ENCODE measurements at places on chromosomes 3 and 15.

- no peak for DNase-seq
Measured at GRCh38 chr15:38623744-38624143, 59.1 kb upstream of the RASGRP1 start.

GRCh38 chr15:29749365-29750086, 72.7 kb downstream of the TJP1 start:
- peak; percentile 27 for DNase-seq

DNA sequence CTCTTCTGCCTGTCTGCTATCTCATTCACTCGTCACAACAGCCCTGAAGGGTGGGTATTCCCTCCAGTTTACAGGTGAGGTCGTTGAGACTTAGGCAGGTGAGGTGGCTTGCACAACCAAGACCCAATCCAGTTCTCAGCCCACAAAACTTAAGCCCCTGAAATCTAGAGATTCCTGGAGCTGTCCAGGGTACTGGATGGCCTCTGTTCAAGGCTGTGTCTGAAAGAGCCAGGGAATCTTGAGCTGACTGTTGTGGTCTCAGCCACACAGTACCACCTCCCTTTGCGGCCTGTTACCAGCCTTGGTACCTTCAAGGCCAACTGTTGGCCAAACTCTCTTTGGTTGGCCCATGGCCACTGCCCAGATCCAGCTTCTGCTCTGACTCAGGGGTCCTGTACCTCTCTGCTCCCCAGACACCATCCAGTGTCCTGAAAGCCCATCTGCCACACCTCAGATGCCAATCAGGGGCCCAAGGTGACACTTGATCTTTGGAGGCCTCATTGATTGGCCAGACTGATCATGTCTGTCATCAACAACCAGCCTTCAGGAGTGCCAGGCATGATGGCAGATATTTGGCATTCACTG, 10.9 kb upstream of the FAM107A start:
- peak; percentile 54 for DNase-seq

DNA sequence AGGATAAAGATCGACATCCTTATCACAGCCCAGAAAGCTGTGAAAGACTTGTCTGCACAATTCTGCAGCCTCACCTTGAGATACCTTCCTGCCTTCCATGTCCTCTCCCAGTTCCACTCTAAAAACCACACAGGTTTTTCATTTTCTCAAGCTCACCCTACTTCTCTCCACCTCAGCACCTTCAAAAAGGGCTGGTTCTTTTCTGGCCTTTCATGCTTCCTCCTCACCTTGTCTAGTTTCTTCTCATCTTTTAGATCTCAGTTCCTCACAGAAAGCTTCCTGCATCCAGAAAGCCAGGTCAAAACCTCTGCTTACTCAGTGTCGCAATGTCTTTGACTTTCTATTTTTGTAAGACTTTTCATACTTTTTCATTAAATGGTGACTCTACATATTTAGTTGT, 140.2 kb upstream of the STT3B start:
- no peak for DNase-seq

DNA sequence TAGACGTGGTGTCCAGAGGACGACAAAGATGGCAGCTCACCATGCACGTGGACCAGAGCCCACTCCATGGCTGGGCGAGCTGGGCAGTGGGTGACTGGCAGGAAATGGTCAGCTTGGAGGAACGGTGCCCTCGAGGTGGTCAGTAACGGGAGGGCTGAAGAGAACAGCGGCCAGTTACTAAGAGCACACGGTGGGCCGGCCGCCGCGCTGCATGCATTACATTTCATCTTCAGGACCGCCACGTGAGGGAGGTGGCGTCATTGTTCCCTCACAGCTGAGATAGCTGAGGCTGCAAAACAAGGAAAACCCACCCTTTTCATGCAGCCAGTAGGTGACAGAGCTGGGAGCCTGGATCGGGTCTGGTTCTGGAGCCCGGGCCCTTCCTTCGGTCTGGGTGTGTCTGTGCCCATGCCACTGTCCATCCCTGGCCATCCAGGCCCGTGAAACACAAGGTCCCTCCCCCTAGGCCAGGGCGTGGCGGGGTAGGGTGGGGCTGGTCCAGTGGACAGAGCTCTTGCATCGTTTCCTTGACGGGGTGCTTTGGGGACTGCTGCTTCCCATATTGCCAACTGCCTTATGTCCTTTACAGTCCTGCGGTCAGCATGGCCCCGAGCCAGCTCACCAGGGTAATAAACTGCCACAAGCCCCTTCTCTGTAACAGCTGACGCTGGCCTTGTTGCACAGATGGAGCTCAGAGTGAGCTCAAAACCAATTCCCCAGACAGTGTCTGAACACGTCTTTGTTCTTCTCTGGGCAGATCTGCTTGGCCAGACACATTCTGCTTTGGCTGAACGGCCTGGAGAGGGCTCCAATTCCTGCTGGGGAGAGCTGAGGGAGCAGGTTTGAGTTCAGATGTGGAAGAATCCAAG, 51.8 kb downstream of the RGMA start:
- peak; percentile 65 for DNase-seq

- no peak for DNase-seq
Measured at GRCh38 chr15:93300796-93301195, 211.8 kb upstream of the RGMA start.

GRCh38 chr15:86870846-86871245, 791.2 kb downstream of the AGBL1 start:
- DNase-seq = no peak

- DNase-seq = no peak
Measured at GRCh38 chr15:75192307-75192706, 9.4 kb upstream of the C15orf39 start.

GRCh38 chr15:95872366-95872771, 458.1 kb upstream of the NR2F2 start:
- DNase-seq = peak; percentile 87

DNA sequence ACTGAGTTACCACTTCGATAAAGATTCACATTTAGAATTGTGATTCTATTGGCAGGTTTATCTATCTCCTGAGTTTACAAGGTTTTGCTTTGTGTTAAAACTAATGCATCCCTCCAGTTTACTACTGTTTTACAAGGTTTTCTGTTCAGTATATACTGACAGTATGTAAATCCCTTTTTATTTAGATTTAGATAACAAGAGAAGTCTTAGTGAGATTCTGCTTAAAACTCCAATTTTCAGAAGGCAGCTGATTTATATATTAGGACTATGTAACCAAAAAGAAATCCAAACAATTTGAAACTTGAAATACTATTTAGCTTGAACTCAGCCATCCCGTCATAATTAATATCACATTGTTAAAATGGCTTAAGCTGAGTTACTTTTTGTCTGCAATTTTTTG, 619.2 kb downstream of the NAALADL2 start:
- DNase-seq = no peak

GRCh38 chr3:21909096-21909495, 158.1 kb upstream of the ZNF385D start:
- no peak for DNase-seq

DNA sequence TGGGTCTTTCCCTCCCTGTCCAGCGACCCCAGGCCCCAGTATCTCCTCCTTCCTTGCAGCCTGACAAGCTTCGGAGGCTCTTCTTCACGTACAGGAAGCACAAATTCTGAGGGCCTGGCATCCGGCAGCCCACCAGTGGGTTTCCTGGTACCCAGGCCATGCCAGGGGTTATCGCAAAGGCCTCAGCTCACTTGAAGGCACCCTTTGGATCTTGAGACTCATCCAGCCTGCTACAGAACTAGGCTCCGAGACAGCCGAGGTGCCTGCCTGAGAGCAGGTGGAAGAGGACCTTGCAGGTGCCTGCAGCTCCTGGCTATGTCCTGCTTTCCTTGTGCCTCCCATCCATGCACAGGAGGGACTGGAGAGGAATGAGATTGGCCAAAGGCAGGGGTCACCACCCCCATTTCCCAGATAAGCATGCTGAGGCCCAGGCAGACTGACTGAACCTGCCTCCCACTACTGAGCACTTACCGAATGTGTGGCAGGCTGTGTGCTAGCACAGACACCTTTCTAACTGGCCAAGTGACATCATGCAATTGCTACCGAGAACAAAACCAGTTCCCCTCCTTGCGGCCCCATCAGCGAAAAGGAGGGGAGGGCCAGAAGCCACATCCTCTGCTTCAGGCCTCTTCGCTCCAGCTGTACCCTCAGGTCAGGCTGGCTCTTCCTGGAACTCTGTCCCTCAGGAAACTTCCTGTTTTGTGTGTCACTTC, 11.2 kb downstream of the SH2D7 start:
- no peak for DNase-seq

- peak; percentile 74 for DNase-seq
Measured at GRCh38 chr3:55692957-55693558, 206.0 kb upstream of the WNT5A start.

GRCh38 chr3:32442766-32443165, 51.1 kb downstream of the CMTM7 start:
- no peak for DNase-seq

DNA sequence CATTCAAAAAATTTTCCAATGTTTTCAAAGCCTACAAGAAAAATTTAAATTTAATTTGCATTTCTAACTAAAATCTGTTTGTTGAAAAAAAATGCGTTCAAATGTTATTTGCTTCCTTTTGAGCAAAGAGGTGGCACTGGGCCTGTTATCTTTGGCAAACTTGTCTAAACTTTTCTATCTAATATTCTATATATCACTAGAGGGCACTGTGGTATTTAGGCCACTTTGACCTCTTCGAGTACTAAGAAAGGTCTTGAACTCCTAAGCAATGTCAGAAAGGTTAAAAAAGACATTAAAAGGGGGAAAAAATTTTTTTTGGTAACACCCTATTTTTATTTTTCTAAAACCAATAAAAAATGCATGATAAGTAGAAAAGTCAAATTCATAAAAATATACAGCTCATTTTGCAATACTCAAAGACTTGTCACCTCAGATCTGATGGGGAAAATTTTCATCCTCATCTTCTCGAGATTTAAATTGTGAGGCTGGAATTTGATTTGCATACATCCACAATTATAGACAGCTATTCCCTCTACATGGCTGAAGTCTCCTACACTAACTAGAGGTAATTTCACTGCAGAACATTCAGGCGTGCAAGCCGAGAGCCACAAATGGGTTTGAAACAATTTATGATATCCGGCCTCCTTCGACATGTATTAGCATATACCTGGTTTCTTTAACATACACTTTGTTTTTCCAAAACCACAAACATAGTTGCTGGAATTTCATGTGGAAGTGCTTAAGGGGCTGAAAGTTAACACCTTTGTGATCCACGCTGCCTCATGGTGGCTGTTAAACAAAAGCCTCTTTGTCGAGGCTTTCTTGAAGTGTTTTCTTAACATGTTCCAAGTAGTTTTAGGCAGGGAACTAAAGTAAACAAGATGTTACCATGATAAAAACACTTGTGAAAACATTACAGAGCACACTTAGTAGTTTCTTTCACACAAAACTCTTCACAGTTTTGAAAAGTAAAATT, 576.4 kb downstream of the FOXP1 start:
- peak; percentile 29 for DNase-seq

- DNase-seq = no peak
Measured at GRCh38 chr15:89514596-89515406, 18.4 kb upstream of the RHCG start.

DNA sequence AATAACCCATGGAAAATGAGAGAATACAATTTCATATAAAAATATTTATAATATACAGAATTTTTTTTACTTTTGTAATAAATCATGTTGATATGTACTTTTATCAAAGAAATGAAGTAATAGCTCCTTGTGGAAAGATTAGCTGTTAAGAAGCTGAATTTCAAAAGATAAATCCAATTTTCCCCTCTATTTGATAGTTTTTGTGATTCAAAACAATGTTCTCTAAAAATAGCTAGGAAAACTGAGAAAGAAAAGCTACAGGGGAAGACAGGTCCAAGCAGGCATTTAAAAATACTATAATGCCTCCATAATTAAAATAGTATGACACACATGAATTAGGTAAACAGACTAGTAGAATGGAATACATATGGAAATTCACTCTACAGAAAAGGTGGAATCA, 44.9 kb downstream of the SCAPER start:
- no peak for DNase-seq

- no peak for DNase-seq
Measured at GRCh38 chr15:68368731-68369435, 63.1 kb downstream of the ITGA11 start.

DNA sequence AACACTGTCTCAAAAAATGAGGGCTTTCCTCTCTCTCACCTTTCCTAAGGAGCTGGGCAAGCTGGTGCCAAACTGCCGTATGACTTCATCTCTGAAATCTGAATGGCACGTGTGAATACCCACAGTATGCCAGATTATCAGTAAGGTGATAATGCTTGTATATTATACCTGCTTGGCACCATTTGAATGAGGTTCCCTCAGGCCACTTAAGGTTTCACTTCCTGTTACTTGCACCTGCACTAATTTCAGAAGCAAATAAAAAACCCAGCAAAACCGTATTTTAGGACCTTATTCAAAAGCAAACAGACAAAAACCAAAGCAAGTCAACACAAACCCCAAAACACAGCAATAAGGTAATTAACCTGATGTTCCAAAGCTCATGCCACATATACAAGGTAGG, 19.7 kb downstream of the FOXP1 start:
- DNase-seq = no peak

DNA sequence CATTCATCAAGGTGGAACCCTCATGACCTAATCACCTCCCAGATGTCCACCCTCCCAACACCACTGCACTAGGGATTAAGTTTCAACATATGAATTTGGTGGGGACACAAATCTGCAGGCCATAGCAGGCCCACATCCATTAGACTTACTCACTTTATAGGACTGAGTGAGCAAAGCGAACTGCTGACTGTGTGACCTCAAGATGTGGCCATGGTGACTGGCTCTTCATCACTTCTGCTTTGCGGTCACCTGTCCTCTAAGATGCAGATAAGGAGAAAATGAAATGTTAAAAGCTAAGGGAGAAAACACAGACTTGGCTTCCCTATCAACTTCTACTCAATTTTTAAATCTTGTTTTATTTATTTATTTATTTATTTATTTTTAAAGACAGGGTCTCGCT, 14.5 kb upstream of the DCP1A start:
- DNase-seq = no peak

- peak; percentile 96 for DNase-seq
Measured at GRCh38 chr3:148955544-148956346, 35.6 kb upstream of the GYG1 start.

DNA sequence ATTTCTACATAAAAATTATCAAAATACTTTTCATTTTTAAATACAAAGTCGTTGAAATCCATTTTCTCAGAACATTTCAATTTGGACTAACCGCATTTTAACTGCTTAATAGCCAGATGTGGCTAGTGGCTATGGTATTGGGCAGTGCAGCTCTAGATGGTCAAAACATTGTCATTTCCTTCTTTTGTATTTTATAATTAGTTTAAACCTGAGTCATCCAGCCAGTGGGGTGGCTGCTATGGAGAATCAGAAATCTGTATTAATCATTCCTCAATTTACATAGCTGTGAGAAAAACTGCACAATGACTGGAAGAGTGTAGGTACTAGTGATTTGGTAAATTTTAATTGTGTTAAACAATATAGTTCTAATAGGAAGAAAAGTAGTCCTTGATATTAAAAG, 245.3 kb downstream of the PDZRN3 start:
- DNase-seq = no peak

DNA sequence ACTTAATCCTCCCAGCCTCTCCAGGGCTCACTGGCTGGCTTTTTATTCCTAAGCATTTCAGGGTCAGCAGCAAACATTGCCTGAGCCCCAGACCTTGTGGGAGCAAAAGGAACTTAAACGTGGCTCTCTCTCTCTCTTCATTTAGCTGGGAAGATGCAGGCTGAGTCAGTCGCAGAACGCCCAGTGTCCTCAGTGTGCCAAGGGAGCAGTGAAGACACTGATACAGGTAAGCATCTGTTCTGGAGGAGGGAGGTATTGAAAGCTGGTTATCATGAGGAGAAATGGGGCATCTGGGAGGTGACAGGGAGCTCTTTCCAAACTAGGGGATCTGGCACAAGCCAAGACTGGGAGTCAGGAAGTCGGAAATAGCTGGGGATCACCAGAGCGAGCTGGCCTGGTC, 4.3 kb downstream of the RHOV start:
- no peak for DNase-seq

All from choroid plexus epithelial cell (primary cell).